CD4-positive, alpha-beta memory T cell (primary cell): ENCODE measurements at places on chromosomes 11 and 22. TPM values are rescaled to one million over a fixed set of nuclear protein-coding genes. Genes with fewer than 3 reads are reported as not detected.

The CREB3L1 gene
- not detected for total RNA-seq

- no peak for DNase-seq
- H3K4me1 ChIP-seq: no peaks in the 10 kb centered on the region
- no peak overlapping the region for H3K4me3 ChIP-seq
- H3K27ac ChIP-seq: no peak overlapping the region
- no peaks in the 10 kb centered on the region for H3K36me3 ChIP-seq
- no peaks in the 10 kb centered on the region for H3K27me3 ChIP-seq
Observed at GRCh38 chr11:23509023-23509422, 648.7 kb upstream of the CCDC179 start.

DNA sequence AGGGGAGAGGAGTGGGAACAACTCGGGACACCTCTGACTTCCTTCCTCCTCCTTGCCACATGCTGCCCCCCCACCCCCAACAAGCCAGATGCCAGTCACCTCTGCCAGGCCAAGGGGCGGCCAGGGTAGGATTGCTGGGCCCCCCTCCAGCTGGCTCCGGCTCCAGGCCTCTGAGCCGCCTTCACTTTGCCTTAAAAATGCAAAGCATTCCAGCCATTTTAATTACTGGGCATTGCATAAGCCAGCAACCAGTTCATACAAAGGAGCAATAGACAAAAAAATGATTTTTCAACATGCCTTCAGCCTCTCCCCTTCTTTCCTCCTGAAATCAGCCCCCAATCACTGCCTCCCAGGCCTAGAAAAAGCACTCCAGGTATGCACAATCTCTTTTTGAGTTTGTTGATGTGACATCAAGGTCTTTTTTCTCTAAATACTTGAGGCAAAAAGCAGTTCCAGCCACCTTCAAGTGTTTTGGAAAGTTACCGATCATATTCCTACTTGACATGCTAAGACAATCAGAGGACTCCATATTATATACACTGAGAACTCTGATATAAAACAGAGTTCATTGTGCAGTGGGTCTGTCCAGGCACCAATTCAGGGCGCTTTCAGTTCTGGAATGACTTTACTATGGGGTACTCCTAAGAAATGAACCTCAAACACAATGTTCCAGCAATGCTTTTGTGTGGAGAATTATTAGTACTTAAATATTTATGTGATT, 12.4 kb upstream of the TIMP3 start:
- H3K27ac ChIP-seq: no peak overlapping the region
- no peaks in the 10 kb centered on the region for H3K36me3 ChIP-seq
- H3K4me1 ChIP-seq: no peaks in the 10 kb centered on the region

The MMP13 gene
- total RNA-seq: not detected

The SLC22A6 gene
- total RNA-seq: not detected

The KRTAP5-2 gene
- not detected for total RNA-seq

DNA sequence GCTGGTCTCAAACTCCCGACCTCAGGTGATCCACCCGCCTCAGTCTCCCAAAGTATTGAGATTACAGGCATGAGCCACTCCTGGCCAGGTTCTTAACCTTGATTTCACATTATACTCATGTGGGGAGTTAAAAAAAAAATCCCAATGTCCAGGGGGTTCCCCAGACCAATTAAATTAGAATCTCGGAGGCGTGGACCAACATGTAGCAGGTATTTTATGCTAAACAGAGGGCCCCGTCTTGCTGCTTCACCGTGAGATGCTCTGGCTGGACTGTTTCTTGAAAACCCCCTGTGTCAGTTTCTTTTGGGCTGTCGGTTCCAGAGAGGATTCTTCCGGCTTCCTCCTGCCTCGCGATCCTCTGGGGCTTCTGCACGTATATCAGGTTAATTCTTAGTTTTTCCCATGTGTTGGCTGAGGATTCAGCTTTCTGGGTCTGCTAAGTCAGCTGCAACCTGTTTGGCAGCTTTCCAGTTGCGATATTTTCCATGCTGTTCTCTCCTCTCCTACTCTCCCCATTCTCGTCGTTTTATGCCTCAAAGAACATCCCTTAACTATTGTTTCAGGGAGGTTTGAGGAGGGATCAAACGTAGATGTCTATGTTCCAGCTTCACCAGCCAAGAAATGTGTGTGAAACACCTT, 50.6 kb upstream of the ACCSL start:
- no peak overlapping the region for H3K4me3 ChIP-seq
- no peak overlapping the region for H3K27ac ChIP-seq
- H3K36me3 ChIP-seq: no peaks in the 10 kb centered on the region

The TMPRSS6 gene
- 0.90 TPM for total RNA-seq

GRCh38 chr11:1120532-1121330, 37.0 kb upstream of the MUC5AC start:
- no peak for DNase-seq
- H3K27ac ChIP-seq: no peak overlapping the region
- H3K4me1 ChIP-seq: no peaks in the 10 kb centered on the region
- no peak overlapping the region for H3K4me3 ChIP-seq
- no peaks in the 10 kb centered on the region for H3K27me3 ChIP-seq
- no peaks in the 10 kb centered on the region for H3K36me3 ChIP-seq
